Left renal cortex interstitium (tissue), 4 donors: ENCODE measurements at places on chromosomes 2 and 18.

- DNase-seq: no peak
Observed at GRCh38 chr2:16336491-16336890, 329.1 kb downstream of the CYRIA start.

- no peak for DNase-seq
Observed at GRCh38 chr2:239035361-239035814, 187.5 kb downstream of the TWIST2 start.

GRCh38 chr2:112636605-112637288 lies 9.0 kb upstream of the SLC20A1 start:
- DNase-seq: no peak

- DNase-seq: no peak
Observed at GRCh38 chr2:180406687-180407086, 399.6 kb upstream of the CWC22 start.

- DNase-seq: no peak
Observed at GRCh38 chr2:211900000-211900399, 638.6 kb downstream of the ERBB4 start.

GRCh38 chr2:62511636-62512035 lies 5.6 kb upstream of the TMEM17 start:
- DNase-seq: no peak

- no peak for DNase-seq
Observed at GRCh38 chr2:42290005-42290404, 71.0 kb downstream of the COX7A2L start.

GRCh38 chr18:48340560-48340959 lies 68.6 kb downstream of the ZBTB7C start:
- no peak for DNase-seq

- DNase-seq: no peak
Observed at GRCh38 chr2:40169430-40169829, 282.5 kb downstream of the SLC8A1 start.
